ENCODE measurements at places on chromosomes 1 and 21.

DNA sequence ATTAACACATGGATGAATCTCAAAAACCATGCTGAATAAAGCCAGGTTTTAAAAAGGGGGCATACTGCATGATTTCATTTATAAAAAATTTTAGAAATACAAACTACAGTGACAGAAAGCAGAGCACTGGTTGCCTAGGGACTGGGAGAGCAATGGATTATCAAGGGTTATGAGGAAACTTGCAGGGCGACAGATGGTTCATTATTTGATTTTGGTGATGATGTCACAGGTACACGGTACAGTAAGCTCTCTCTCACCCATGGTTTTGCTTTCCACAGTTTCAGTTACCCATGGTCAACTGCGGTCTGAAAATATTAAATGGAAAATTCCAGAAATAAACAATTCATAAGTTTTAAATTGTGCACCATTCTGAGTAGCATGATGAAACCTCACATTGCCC, 14.1 kb downstream of the VAMP4 start:
- DNase-seq, result no peak

GRCh38 chr1:226579781-226580323, 31.3 kb downstream of the STUM start:
- DNase-seq, result no peak

GRCh38 chr1:37288900-37289299, 185.5 kb upstream of the ZC3H12A start:
- DNase-seq, result no peak

- DNase-seq, result no peak
Observed at GRCh38 chr21:43827015-43827611, 37.7 kb downstream of the RRP1 start.

DNA sequence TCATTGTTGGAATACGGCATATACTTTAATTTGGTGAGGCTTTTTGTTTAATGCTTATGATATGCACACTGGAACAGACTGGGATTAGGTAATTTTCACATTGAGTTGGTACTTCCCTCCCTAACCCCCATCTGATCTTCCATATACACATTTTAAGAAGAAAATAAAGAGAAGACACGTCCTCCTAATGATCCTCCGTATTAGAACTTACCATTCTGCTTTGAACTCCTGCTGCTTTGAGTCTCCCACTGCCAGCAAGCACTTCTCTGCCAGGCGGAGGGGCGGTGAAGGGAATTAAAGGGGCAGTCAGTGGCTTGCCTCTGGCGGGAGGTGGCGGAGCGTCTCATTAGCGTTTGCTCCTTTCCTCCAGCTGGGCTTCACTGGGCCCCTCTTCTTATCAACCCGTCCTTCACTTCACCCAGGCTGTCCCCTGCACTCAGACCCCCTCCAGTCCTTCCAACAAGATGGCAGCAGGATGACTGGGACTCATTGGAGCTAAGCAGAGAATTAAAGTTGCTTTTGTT, 433.4 kb downstream of the KIF26B start:
- no peak for DNase-seq

- no peak for DNase-seq
Observed at GRCh38 chr1:185398022-185398421, 81.0 kb upstream of the IVNS1ABP start.

- no peak for DNase-seq
Observed at GRCh38 chr1:169240449-169241232, 127.0 kb downstream of the NME7 start.

DNA sequence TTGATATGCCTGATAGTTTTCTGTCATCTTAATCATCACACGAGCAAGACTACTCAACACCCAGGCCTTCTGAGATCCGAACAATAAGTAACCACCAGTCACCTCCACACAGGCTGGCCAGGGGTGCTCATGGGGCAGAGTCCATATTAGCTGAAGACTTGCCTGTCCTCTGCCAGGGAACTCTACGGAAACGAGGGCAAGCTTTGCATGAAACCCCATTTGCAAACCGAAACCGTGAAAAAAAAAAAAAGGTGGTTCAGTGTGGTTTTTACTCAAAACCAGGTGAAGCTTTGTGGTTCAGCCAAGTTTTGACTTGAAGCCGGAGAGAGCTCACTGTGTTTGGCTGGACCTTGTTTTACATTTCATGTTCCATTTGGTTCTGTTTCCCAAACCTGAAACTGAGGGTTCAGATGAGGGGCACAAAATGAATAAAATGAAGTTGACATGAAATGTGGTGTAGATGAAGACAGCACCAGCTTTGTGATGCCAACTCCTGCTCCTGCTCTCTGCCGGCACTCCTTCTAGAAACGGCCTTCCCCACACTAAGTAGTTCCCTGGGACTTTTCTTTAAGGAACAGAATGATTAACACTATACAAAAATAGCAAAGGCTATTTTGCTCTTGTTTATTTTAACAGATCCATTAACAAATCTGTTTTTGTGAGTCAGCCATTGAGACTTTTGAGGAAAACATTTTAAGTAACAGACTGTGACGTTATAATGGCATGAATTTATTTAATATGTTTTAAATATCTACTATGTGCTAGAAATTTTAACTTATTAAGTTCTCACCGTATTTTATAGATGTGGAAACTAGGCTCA, 74.7 kb downstream of the RUNX1 start:
- peak; percentile 68 for DNase-seq

DNA sequence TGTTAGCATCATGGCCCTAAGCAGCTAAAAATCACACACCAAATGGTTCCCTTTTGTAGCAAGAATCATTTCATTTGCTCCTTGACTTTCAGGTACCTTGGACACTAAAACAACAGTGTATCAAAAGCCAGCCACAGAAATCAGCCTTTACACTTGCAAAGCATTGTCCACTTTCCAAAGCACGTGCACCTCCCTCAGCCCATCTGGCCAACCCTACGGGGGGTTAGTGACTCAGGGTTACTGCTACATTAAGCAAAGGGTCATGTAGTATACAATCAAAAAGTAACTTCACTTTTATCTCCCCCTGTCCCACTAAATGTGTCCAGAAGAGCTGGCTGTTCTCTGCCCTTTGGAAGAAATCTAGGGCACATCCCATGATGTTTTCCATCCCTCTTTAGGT, 149.7 kb downstream of the HIVEP3 start:
- no peak for DNase-seq

DNA sequence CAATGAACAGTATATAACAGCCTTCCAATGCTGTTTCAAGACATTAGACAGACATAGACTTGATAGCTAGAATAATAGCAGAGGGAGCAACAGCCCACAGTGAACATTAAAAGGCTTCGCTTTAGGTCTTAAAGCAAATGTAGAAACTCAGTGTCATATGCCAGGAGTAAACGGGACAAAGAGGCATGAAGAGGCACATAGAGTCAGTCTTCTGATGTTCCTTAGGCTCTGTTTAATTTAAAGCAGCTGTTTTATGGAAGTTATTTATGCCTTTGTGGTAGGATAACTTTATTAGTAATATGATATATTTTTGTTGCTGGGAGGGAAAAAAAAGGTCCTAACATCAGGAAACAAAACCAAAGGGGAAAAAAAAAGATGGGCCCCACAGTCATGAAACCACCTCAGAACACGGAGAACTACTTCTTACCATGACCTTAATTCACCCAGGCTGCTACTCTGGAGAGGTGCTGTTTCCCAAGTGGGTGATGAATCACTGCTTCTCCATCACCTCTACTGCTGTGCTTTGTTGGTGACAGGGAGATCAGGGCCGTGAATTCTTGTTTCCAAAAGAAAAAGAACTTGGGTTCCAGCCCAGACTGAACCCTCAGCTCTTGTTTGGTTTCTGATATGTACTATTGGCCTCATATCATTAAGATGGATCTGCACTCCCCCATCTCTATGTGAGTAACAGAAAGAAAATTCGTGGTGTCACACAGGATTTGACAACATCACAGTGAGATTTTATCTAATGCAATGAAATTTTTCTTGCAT, 616.9 kb downstream of the KIF26B start:
- no peak for DNase-seq

DNA sequence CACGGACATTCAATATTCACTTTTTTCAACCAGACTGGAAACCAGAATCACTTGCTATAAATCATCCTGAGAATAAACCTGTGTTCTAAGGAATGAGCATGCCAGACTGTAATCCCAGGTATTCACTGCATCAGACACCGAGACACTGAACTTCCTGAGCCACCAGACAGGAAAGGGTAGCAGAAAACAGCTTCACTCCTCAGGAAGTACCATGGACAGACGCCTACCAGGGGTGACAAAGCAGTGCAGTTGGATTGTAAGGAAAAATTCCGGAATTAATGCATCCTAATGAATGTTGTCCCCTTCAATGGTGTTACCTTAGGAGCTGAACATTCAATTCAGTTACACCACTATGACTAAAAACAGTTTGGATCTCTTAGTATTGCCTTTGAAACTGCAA, 156.1 kb downstream of the PIGK start:
- no peak for DNase-seq

DNA sequence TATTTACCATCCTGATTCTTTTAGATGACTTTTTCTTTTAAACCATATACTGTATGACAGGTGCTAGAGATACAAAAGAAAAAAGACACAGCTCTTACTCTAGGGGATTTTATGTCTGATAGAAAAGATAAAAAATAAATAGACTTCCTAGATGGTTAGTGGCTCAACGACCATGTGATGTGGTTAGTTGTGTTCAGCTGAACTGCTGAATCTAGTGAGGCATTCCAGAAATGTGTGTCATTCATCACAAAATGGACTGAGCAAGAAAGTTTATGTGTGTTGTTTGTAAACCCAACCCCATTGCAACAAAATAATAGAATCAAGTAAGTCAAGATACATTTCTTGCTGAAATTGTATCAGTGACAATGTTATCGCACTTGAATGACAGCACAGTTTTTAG, 205.8 kb upstream of the LYPLAL1 start:
- DNase-seq, result no peak

DNA sequence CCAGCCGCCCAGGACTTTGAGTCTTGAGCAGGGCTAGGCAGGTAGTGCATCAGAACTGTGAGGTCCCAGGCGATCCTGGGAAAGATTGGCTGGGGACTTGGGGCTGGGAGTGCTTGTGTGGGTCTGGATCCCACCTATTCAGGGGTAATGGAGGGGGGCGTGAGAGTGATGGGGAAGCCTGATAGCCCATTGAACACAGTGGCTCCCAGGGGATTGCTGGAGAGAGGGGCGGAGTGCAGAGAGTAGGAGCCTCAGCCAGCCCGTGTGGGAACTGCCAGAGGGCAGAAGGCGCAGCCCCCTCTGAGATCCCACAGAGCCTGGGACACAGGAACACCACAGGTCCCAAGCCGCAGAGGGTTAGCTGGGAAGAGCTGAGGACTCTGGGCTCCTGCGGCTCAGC, 19.3 kb upstream of the PDZK1IP1 start:
- no peak for DNase-seq

GRCh38 chr1:51534447-51534846, 15.4 kb upstream of the EPS15 start:
- DNase-seq, result no peak

- DNase-seq, result no peak
Observed at GRCh38 chr1:29584776-29585175, 348.5 kb downstream of the PTPRU start.

DNA sequence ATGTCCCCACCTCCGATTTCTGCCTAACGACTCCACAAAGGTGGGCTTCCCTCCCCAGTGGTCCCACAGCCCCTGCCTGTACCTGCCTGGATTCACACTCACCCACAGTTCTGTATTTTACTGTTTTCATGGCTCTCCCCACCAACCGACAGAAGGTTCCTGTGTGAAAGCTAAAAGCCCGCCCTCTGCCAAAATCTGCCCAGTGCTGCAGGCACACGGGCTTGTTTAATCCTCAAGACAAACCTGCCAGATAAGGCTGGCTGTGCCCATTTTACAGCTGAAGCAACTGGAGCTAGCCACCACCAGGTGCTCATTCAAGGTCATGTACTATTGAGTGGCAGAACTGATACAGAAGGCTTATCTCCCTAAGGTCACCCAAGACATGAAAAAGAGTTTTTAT, 114.5 kb downstream of the HIVEP3 start:
- DNase-seq, result peak; percentile 57

DNA sequence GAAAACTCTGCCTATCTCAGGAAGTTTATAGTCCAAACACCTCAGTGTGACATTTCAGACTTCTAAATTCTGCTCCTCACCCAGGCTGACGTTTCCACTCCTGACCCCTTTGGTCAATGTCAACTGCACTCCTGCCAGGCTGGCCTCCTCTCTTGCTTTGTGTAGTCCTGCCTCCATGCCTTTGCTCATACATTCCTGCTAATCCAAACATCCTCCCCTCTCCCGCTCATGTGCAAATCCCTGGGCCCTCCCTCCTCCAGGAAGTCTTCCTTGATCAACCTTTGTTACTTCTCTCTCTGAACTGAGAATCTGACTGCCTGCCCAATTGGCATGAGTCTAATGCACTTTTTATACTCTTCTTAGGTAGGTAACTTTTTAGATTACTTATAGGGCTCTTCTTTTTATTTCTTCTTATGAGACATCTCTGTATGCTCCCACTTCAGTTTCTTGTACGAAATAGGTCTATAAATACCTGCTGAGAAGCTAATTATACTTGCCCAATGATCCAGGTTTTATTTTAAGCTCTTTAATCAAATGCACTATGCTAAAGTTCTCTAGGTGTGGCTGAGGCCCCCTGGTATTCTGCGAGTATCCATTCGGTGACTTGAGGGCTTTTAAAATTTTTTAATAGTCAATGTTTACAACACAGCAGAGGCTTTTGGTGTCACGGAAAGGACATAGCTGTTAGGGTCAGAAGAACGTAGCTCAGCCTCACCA, 128.1 kb downstream of the PLXNA2 start:
- DNase-seq, result no peak

- no peak for DNase-seq
Observed at GRCh38 chr1:114702737-114703136, 7.4 kb upstream of the AMPD1 start.

GRCh38 chr1:21873174-21873573, 61.1 kb downstream of the LDLRAD2 start:
- DNase-seq, result no peak

DNA sequence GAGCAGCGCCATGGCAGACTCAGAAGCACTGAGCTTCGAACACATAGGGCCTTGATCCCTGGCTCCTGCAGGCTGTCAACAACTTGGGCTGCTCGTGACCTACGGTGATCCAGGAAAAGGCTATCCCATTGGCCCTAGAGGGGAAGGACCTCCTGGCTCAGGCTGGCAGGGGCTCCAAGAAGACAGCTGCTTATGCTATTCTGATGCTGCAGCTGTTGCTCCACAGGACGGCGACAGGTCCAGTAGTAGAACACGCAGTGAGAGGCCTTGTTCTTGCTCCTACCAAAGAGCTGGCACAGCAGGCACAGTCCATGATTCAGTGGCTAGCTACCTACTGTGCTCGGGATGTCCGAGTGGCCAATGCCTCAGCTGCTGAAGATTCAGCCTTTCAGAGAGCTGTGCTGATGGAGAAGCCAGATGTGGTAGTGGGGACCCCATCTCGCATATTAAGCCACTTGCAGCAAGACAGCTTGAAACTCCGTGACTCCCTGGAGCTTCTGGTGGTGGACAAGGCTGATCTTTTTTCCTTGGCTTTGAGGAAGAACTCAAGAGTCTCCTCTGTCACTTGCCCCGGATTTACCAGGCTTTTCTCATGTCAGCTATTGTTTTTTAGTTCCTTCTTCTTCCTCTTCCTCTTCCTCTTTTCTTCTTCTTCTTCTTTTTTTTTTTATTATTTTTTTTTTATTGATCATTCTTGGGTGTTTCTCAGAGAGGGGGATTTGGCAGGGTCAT, 18.9 kb downstream of the ITLN2 start:
- DNase-seq, result no peak
